ENCODE measurements at places on chromosomes 16 and 17.
A peak's percentile ranks its signal among the peaks of the same experiment; 100 is the strongest.

- DNase-seq = no peak
Observed at GRCh38 chr17:30586818-30587595, 109.8 kb downstream of the GOSR1 start.

- no peak for DNase-seq
Observed at GRCh38 chr17:1047879-1048470, 51.0 kb downstream of the TIMM22 start.

DNA sequence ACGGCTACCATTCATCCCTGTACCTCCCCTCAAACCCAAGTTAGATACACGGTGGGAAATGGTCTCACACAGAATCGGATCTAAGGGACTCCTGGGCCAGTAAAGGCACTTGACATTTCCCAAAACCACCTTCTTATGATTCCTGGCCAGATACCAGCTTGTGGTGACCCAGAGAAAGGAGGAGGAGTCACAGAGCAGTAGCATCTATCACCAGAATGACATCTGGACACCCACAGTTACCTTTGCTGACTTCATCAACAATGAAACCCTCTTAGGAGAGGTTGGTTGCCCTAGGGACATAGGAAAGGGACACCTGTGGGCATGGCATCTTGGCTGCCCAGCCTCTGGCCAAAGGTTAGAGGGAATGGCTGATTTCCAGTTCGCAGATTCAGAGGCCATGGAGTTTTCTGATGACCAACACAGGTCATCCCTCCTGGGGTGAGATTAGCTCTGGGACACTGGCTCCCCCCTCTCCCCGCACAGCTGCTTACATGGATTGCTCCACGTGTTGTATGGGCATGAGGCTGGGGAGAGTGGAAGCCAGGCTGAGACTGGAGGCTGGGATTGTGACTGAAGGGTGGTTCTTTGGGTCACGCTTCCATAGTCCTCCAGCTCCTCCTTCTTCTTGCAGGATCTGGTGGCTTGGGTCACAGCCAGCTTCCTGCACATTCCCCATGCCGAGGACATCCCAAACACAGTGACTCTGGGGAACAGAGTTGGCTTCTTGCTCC, 1.4 kb upstream of the AOC3 start:
- no peak for DNase-seq

- DNase-seq = no peak
Observed at GRCh38 chr17:57113656-57114055, 28.6 kb downstream of the AKAP1 start.

- DNase-seq = no peak
Observed at GRCh38 chr16:66441586-66442375, 14.7 kb downstream of the BEAN1 start.

DNA sequence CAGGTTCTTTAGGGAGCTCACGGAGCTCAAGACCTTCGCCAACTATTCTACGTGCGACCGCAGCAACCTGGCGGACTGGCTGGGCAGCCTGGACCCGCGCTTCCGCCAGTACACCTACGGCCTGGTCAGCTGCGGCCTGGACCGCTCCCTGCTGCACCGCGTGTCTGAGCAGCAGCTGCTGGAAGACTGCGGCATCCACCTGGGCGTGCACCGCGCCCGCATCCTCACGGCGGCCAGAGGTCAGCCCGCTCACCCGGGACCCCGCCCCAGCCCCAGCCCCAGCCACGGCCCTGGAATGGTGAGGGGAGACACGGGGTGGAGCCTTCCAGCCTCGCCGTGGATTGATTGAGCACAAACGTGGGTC, 13.5 kb downstream of the SARM1 start:
- DNase-seq = no peak

GRCh38 chr17:47877368-47878034, 18.5 kb upstream of the SP2 start:
- no peak for DNase-seq

GRCh38 chr17:71902894-71903506, 217.8 kb upstream of the SOX9 start:
- DNase-seq = no peak

- DNase-seq = no peak
Observed at GRCh38 chr17:13962716-13963240, 106.5 kb upstream of the COX10 start.

DNA sequence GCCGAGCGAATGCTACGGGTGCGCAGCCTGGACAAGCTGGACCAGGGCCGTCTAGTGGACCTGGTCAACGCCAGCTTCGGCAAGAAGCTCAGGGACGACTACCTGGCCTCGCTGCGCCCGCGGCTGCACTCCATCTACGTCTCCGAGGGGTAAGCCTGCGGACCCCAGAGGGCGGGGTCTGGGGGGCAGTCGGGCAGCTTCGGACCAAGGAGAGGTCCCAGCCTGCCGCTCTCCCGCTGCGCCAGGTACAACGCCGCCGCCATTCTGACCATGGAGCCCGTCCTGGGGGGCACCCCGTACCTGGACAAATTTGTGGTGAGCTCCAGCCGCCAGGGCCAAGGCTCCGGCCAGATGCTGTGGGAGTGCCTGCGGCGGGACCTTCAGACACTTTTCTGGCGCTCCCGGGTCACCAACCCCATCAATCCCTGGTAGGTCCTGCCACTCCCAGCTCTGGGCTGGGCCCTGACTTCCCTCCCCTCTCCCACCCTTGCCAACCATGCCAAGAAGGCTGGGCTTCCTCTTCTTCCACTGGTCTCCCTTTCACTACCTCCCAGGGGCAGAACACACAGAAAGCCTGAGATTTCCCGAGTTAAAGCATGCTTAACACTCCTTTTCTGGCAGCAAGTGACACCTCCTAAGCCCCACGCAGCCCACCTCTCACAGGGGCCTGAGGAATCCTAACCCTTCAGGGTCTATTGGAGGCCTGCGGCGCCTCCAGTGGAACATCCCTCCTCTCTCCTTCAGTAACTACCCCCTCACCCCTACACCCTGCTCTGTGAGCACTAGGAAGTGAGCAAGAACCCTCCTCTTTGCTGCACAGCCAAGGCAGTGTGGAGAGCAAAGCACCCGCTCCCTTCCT, 3.2 kb downstream of the NAGS start:
- DNase-seq = no peak

GRCh38 chr17:17073030-17073564, 30.8 kb downstream of the MPRIP start:
- DNase-seq = no peak

GRCh38 chr16:63312346-63312745, 1276.1 kb upstream of the CDH8 start:
- DNase-seq = peak; percentile 21

- no peak for DNase-seq
Observed at GRCh38 chr17:30605027-30605426, 127.8 kb downstream of the GOSR1 start.

DNA sequence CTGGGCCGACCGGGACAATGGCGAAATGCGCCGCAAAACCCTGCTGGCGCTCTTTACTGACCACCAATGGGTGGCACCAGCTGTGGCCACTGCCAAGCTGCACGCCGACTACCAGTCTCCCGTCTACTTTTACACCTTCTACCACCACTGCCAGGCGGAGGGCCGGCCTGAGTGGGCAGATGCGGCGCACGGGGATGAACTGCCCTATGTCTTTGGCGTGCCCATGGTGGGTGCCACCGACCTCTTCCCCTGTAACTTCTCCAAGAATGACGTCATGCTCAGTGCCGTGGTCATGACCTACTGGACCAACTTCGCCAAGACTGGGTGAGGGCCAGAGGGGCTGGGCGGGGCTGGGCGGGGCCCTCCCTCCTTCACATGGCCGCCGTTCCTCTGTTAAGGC, 4.3 kb upstream of the SPEM1 start:
- no peak for DNase-seq

DNA sequence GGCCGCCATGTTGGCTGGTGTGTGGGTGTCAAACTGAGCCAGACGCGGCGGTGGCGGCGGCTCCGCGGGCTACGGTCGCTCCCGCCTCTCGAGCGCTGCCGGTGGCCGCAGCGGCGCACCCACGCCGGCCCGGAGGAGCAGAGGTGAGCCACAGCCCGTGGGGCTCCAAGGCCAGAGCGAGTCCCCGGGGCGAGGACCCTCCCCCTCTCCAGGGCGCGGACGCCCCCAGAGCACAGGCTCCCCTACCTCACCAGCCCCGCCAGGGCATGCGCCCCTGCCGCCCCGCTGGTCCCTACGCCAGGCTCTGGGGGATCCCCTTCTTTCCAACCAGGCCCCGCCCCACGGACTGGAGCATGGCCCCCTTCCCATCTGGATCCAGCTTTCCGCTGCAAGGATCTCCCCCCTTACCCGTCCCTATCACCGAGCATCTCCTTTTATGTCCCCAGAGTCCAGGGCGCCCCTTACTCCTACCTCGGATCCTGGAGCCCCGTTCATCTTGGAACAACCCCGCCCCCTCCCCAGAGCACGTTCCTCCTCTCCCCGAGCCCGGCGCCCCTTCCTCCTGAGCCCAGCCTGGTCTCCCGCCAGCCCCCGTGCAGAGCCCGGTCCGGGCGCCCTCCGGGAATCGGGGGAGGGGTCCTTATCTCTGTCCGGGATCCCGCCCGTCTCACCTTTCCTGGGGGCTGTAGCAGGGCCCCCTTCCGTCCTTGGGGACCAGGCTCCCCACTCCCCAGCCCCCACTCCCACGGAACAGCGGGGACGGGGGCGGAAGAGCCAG, 412 bp downstream of the EPN2 start:
- DNase-seq = no peak

GRCh38 chr16:2285731-2286191, 17.8 kb upstream of the RNPS1 start:
- no peak for DNase-seq

DNA sequence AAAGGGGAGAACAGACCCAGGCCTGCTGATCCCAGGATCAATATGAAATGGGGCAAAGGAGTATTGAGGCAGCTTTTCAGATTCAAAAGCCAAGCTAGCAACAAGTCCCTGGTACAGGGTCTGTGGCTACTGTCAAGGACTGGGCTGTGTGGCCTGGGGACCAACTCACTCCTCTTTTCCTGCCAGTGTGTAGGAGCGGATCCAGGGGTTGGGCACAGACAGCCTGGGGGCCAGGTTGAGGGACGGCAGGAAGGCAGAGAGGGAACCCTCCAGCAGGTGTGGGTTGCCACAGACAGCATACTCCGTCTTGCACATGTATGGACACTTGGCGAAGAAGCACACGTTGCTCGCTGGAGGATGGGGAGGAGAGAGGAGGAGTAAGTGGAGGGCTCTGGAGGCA, 29.6 kb downstream of the PRKAR1A start:
- DNase-seq = no peak

GRCh38 chr17:71899317-71899716, 221.5 kb upstream of the SOX9 start:
- DNase-seq = no peak

- DNase-seq = no peak
Observed at GRCh38 chr17:63624531-63624880, 2.3 kb downstream of the MAP3K3 start.

DNA sequence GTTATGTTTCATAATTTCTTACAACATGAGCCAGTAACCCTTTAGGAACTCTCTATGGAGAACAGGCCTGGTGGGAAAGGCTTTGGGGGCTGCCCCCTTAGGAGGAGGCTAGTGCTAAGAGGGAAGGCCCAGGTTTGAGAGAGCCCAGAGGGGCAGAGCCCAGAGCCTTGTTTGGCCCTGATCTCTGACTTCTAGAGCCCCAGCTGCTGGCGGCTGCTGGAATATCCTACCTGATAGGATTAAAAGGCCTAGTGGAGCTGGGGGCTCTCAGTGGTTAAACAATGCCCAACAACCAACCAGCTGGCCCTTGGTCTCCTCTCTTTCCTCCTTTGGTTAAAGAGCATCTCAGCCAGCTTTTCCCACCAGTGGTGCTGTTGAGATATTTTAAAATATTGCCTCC, 54.1 kb downstream of the IGF2BP1 start:
- DNase-seq = no peak

GRCh38 chr16:69935278-69935711, 15.8 kb upstream of the CLEC18A start:
- no peak for DNase-seq

DNA sequence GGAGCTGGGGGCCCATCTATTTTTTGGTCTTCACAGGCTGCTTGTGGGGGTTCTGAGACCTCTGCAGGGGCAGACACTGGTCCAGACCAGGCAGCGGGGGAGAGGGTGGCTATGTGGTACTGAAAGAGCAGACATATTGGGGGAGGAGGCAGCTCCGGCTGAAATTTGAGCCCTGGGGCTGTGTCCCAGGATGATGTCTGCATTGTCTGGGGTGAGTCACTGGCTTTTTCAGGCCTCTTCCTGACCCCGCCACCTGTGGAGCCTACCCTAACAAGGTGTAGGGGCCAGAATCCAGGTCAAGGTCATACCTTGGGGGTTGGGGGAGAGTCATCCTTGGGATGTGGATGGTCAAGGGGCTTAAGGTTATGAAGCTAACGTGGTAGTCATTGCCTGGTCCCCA, 2.4 kb downstream of the CORO6 start:
- DNase-seq = no peak

- no peak for DNase-seq
Observed at GRCh38 chr17:74464730-74465377, 1.6 kb upstream of the CD300A start.

- no peak for DNase-seq
Observed at GRCh38 chr16:86403541-86404163, 106.7 kb upstream of the FOXF1 start.

- DNase-seq = no peak
Observed at GRCh38 chr16:23491490-23492391, 18.6 kb downstream of the GGA2 start.

- no peak for DNase-seq
Observed at GRCh38 chr17:39393736-39394135, 7.7 kb downstream of the FBXL20 start.

- peak; percentile 71 for DNase-seq
Observed at GRCh38 chr16:24610416-24610755, 71.0 kb downstream of the RBBP6 start.

- DNase-seq = no peak
Observed at GRCh38 chr16:86044881-86045590, 146.1 kb downstream of the IRF8 start.

DNA sequence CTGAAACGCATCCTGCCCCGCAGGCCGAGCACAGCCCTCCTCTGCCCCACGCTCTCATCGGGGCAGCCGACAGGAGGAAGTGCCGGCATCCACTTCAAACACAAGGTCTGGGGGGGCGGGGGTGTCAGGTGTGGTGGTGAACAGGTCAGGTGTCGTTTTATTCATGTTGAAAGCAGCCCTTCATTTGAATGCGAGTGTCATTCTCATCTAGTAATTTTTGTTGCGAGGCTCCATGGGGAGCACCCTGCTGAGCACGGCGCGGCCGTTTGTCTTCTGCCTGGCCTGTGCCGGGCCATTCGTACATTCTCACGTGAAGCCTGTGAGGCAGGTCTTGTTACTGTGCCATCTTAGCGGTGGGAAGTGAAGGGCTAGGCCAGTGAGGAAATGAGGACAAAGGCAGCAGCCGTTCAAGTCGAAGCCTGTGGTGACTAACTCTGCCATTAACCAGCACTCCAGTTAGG, 1.9 kb downstream of the ACSF3 start:
- no peak for DNase-seq

GRCh38 chr16:77238593-77238992, 39.4 kb downstream of the SYCE1L start:
- no peak for DNase-seq

Measured in Ammon's horn (tissue), 1 donor.